ENCODE measurements at places on chromosomes 4 and X.

- DNase-seq: no peak
Observed at GRCh38 chrX:153641627-153642026, 5.4 kb upstream of the DUSP9 start.

GRCh38 chr4:109432696-109433095 is 919 bp upstream of the SEC24B start:
- peak; percentile 79 for DNase-seq

DNA sequence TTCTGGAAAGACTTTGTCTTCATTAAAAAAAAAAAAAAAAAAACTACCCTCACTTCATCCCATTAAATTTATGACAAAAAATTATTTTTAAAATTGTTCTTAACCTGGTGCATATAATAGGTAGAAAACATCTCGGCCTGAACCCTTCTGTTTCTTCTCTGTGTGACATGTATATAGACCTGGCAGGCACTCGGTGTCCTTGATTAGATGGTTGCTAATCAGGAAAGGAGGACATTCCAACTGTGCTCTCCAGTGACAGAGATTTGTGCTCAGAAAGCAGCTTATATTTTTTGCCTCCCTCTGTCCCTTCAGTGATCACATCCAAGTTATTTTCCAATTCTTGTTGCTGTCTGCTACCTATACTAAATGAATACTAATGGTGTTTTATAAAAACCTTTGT is 355.6 kb downstream of the CBLL2 start:
- no peak for DNase-seq

- no peak for DNase-seq
Observed at GRCh38 chr4:3745886-3746656, 20.1 kb upstream of the ADRA2C start.

- DNase-seq: no peak
Observed at GRCh38 chr4:144667500-144667899, 21.5 kb downstream of the HHIP start.

DNA sequence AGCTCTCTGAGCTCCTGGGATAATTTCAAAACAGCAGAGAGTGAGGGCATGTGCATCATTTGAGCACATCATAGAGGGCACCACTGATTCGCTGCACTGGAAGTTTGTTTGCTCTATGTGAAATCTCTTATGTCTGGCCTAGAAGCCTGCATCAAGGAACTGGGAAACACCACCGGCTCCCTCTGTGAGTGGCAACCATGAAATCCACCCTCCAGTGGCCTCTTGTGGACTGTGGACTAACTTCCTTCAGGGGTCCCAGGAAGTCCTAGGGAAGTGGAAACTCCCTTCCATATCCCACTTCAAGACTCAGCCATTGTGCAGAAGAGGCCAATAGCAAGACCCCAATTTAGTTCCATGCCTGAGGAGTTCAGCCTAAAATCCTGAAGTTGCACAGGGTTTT is 48.0 kb upstream of the IGFBP7 start:
- DNase-seq: no peak

GRCh38 chr4:1047976-1048772 is 36.7 kb downstream of the FGFRL1 start:
- no peak for DNase-seq

DNA sequence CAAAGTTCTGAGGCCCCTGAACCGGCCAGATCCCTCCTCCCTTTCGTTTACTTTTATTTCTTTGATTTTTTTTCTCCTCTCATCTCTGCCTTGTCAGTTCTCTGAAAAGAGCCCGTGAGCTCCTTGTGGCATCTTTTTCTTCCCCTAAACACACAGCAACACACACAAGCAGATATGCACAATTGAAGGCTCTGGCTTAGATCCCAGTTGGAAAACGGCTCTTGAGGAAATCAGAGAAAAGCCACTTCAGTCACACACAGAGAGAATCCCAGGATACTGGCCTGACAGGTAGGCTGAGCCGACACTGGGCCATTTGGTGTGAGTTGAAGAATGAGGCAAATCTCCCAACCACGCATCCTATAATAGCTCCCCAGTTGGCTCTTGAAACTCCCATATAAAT is 12.9 kb downstream of the DIPK2B start:
- DNase-seq: no peak

- DNase-seq: no peak
Observed at GRCh38 chrX:67750694-67751093, 206.9 kb downstream of the AR start.

- peak; percentile 17 for DNase-seq
Observed at GRCh38 chr4:140673729-140674128, 82.5 kb downstream of the TBC1D9 start.

DNA sequence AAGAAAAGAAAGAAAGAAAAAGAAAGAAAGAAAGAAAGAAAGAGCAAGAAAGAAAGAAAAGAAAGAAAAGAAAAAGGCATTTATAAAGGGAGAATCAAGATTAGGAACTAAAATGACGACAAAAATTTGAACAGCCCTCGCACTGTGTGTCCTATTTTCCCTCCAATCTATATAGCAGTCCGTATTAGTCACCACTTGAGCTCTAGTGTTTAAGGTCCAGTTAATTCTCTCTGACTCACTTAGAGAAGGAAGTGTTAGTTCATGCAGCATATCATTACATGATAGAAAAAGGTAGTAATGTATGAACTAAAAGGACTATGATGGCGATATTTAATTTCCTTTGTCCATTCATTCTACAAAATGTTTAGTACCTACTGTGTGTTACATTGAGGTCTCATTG is 122.7 kb downstream of the CBLL2 start:
- no peak for DNase-seq

DNA sequence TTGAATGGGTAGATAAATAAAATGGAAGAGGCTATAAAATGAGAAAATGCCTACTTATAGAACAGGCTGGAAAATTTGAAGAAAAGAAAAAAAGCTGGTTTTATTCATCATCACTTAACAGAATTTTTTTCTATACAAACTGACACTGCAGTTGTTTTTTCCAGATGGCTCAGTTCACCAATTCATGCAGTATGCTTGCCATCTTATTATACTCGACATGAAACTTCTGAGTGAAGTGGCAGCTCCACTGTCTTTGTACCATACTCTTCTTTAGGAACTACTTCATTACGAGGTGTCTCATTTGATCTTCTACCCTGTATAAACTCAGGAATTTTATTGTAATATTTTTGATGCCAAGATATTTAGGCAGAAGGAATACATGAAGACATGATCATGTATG is 153.0 kb downstream of the KDM6A start:
- DNase-seq: no peak

DNA sequence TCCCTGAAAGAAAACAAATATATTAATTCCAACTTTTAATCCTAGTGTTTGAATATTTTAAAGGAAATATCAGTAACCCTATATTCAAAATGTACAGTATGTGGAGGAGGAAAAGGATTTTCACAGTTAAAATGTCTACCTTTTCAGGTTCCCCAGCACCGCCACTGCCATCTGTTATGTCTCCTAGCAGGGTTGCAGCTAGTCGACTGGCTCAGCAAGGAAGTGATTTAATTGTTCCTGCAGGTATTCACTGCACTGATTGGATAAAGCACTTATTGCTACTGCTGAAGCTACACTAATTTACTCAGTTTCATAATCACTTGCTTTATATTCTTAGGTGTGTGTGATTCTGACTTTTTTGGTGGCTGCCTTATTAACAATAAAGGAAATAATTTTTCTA is 65.5 kb upstream of the FHDC1 start:
- DNase-seq: no peak

GRCh38 chrX:133511041-133511440 is 95.8 kb upstream of the GPC4 start:
- DNase-seq: no peak

GRCh38 chr4:25107827-25108516 is 52.3 kb downstream of the SEPSECS start:
- DNase-seq: no peak

DNA sequence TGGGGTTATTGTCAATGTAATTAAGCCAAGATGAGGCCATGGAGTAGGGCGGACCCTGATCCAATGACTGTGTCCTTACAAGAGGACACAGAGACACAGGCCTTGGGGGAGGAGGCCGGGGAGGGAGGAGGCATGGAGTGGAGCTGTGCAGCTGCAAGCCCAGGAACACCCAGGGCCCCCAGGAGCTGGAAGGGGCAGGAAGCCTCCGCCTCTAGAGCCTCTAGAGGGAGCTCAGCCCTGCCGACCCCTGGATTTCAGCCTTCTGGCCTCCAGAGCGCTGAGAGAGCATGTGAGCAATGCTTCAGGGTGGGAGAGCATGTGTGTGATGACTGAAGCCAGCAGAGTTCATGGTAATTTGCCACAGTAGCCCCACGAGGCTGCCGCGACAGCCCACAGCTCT is 234.6 kb downstream of the AFAP1 start:
- DNase-seq: no peak

DNA sequence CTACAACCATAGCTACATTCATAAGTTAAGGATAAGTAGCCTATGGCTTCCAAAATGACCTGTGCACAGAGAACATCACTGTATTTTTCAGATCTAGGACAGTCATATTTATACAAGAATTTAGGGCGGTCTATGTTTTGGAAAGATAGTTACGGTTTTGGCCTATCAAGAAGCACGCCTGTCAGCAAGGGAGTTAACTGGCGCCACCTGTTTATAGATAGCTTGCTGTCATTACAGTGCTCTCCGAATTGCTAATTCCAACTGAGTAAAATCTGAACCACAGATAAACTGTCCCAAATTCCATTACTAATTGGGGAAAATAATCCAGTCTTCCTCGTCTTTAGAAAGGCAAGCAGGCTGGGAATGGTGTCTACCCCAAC is 646 bp downstream of the ABCB7 start:
- DNase-seq: peak; percentile 0

- DNase-seq: no peak
Observed at GRCh38 chr4:11474146-11474545, 45.5 kb upstream of the HS3ST1 start.

GRCh38 chrX:153636716-153637115 is 10.3 kb upstream of the DUSP9 start:
- DNase-seq: no peak

GRCh38 chr4:20761382-20761781 is 61.1 kb downstream of the PACRGL start:
- no peak for DNase-seq

- no peak for DNase-seq
Observed at GRCh38 chrX:55715847-55716246, 1.7 kb upstream of the RRAGB start.

DNA sequence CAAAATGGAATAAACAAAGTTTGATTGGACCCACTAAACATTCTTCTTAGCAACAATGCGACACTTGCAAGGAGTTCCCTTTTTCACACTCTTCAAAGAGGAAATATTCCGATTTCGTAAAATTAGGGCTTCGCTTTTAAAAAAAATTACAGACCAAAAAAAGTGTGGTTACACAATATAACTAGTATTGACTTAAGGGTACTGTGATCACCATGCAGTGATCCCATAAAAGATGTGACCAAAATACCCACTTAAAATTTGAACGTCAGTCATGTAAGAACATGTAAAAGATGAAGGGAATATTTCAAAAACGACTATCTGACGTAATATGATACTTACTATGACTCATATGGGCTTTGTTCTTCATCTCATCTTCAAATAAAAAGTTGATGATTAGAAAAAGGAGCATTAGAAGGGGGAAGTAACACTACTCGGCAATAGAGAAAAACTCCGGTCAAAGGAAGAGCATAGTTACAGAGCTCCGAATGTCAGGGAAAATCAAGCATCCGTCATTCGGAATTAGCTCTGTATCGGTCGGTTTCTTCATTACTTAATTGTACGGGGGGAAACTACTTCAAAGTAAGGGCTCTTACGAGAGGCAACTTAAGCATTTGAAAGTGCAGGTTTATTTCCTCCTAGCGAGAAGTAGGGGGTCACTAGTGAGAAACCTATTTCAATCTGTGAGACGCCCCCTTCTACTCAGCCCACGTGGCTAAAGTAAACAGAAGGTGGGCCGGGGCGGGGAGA is 1.3 kb upstream of the TET2 start:
- no peak for DNase-seq

- no peak for DNase-seq
Observed at GRCh38 chr4:110553197-110553596, 69.7 kb downstream of the PITX2 start.

DNA sequence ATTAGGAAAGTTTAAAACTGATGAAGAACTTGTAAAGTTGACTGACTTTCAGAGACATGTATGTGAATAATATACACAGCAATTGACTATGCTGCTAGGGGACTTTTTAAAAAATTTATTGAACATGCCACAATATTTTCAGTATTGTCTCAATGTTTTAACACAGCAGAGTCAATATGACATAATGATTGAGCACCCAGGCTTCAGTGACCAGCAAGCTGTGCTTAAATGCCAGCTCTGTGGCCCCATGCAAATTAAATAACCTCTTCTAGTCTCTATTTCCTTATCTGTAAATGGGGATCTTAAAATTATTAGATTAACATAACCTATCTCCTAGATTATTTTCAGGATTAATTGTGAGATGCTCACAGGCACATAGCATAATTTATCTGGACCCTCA is 56.8 kb upstream of the TXK start:
- DNase-seq: no peak

- no peak for DNase-seq
Observed at GRCh38 chrX:38770152-38770551, 31.1 kb upstream of the MID1IP1 start.

DNA sequence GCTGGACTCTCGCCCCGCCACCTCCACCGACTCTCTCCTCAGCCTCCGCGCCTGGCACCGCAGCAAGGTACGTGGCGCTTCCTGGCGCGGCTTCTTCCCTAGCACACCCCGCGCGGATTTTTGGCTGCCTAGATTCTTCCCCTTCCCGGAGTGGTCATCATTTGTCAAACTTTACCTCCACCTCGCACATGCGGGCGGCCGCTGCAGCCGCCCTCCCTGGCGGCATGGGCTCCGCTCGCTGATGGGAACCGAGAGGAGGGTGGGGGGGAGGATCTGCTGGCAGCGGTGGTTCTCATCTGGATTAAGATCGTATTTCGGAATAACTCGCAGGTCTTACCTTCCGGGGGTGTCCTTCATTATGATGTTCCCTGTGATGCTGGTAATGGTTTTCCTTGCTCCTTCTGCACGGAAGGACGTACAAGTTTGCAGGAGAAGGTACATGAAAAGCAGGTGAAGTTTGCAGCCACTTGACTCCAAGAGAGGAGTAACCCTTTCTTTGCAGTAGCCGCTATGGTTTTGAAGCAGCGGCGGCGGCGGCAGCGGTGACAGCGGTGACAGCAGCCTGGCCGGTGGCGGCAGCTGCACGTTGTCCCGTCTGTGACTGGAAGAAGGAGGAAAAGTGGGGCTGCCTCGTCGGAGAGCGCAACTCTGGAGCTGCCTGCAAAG is 2183.9 kb upstream of the TENM3 start:
- DNase-seq: no peak

- no peak for DNase-seq
Observed at GRCh38 chr4:10589321-10589720, 95.2 kb downstream of the CLNK start.
